ENCODE measurements at places on chromosomes 4 and X. TPM values are rescaled to one million over a fixed set of nuclear protein-coding genes. Genes with fewer than 3 reads are reported as not detected.

DNA sequence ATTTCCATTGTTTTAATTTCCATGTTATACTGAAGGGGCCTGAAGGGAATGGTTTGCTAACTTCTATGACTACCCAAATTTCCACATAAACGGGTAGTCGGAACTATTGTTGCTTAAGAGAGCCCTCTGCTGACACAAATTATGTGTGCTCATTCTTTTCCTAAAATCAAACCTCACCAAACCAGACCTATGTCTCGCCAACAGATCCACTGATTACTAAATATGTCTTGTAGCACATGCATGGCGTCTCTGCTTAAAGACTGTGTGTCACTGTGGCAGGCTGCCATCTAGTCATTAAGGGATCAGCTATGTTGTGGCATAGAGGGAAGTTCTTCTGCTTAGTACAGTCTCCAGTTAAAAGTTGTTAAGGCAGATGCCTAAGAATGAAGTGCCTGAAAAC is 25.1 kb downstream of the PIR start:
- DNase-seq: no peak

DNA sequence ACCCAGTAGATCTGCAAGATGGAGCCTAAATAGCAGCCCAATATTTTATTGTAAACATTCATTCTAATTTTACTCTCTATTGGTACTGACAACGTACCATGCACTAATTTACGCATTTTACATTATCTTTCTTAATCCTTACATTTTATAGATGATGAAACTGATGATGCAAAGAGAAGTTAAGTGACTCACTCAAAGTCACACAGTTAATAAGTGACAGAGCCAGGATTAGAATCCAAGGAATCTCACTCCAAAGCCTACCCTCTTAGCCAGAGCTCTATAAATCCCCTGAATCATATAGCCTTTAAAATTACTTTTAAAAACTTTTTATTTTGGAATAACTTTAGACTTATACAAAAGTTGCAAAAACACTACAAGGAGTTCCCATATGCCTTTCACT is 37.6 kb downstream of the PHKA1 start:
- DNase-seq: no peak

GRCh38 chrX:8323356-8323755 is 141.3 kb upstream of the VCX3B start:
- DNase-seq: no peak

DNA sequence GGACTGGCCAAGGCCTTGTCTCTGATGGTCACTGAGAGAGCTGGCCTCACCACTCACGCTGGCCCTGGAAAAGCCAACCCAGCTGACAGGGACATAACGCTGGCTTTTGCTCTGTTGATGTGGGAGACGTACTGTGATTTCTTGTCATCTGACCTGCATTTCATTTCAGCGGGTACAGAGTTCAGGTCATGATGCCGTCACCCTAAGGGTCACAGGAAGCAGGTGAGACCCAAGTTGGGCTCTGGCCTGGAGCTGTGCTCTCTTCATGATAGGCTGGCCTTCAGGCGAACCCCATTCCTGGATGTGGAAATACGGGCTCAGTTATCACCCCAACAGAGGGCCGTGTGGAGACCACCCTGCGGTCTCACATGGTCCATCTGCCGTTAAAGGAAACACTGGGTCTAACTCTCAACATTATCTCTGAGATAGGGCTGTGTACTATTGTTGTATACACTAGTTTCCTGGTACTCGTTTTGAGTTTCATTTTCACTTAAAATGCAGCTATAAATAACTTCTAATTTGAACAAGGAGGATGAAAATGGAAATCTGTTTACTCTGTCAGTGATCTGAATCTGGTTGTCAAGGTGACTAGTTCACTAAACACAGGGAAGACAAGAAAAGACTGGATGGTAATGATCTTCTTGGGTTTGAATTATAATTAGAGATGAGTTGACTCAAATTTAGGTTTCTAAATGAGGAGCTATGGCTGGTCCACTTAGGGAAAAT is 89.1 kb downstream of the TBC1D9 start:
- DNase-seq: no peak

DNA sequence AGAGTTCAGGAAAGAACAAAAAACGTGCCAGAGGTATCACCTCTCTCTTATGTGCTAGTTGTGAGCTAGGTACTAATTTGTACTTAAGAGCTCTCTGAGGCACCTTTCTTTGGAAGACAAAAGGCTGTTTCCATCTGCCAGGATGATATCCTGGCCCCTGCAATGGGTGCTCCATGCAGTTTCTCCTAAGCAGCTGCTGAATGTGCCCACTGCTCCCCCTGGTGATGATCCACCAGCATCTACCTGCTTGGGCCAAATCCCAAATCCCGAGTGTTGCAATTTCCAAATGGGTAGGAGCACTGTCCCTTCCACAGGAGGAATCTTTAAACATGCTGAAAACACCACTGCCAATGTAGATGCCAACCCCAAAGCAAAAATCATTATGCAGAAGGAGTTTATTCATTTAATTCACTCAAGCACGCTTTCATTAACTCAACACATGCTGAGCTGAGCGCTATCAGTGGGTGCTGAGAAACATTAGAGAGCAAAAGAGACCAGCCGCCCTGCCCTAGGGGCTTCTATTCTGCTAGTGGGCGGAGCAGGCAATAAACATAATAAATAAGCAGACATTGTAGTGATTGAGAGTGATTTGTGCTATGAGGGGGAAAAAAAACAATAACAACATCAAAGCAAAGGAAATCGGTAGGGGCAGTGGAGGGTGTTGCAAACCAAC is 69.6 kb upstream of the C4orf50 start:
- DNase-seq: no peak

- no peak for DNase-seq
These were observed 6.5 kb downstream of the P2RY4 start for GRCh38 chrX:70253377-70254062.

DNA sequence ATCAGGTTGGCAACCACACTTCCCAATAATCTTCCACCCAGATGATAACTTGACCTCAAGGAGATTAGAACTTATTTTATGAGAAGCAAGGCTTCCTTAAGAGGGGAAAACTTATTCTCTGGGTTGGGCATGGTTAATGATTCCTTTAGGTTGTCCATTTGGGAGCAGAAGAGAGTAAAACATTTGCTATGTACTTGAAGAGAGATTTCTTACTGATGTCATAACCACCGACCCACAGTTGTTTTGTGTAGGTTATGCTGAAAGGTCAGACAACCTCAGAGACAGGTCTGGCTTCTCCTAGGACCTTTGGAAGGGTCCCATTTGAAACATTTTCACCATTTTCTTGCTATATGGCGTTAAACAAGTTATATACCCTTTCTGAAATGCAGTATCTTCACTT is 56.1 kb downstream of the FAM114A1 start:
- DNase-seq: no peak

- DNase-seq: no peak
These were observed 1674.0 kb upstream of the PCDH7 start for GRCh38 chr4:29046186-29046585.

The TCEAL1 gene
- 7.9 TPM for total RNA-seq

The OTUD4 gene
- 68.0 TPM for total RNA-seq

All from CD8-positive, alpha-beta memory T cell (primary cell).